ENCODE measurements at places on chromosomes 2 and 18.

DNA sequence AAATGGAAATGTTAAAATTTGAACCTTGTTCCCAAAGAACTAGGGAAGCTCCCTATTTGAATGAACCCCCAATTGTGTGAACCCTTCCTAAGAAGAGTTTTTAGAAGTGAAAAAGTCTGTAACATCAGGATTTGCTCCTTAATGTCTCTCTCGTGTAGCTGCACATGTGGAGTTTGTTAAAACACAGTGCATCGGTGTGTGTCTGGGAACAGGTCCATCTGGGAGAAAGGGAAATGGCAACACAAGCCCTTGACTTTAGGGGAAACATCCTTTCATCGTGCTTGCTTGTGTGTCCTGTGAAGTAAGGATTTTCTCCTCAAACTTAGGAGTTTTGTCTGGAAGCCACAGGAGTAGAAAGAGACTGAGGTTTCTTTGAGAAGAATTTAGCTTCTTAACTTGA is 203.9 kb downstream of the PRKCE start:
- DNase-seq = no peak

DNA sequence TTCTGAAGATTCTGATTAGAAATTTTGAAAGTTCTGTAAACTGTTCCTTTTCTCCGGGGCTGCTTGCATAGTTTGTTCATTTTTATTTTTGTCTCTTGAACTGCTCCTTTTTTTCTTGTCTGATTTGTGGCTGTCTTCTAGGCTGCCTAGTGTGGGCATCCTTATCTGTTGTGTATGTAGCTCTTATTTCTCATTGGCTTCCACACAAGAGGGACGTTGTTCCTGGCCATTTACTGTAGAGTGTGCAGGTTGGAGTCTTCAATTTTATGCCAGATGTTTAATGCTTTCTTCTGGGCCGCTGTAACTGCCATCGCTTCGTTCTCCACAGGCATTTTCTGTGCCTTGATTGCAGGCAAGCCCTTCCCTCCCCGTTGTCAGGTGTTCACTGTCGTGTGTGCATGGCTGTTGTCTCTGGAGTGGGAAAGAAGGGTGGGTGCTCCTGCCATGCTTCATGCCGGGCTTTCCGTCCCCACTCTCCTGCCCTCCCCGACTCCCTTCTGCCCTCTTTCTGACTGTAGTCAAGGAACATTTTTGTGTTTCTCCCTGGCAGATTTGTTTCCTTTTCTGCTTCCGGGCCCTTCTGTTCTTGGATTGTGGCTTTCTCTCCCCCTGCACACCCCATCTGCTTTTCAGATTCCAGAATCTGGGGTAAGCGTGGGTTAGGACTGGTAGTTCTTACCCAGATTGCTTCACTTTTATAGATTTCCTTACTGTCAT is 15.5 kb downstream of the CEP192 start:
- DNase-seq = no peak

DNA sequence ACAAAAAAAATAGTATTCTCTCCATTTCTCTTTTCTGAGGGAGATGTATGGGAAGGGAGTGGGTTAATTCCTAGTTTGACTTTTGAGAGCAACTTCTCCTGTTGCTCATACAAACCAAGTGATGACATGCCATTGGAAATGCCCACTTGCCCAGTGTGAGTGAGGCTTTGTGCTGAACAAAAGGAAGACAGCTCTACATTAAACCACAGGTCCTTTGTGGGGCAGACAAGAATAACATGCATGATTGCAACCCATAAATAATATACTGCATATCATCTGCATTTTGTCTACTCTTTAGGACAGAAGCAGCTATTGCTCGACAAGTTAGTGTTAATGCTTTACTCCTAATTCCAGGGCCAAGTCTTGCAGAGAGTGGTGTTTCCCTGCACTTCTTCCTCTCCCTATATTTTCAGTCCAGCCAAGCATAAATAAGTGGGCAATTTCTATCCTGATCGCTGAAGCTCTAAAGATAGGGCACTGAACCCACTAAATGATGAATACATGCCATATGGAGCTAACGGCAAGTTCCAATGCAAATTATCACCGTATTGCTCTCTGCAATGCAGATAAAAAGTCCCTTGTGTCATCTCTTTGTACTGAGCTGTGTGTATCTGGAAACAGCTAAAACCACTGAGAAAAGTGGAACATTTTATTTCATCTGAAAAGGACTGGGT is 19.4 kb upstream of the EHBP1 start:
- DNase-seq = no peak

GRCh38 chr2:101341901-101342624 is 33.6 kb upstream of the RNF149 start:
- peak; percentile 38 for DNase-seq

GRCh38 chr2:158726911-158727592 is 68.1 kb upstream of the DAPL1 start:
- DNase-seq = no peak

DNA sequence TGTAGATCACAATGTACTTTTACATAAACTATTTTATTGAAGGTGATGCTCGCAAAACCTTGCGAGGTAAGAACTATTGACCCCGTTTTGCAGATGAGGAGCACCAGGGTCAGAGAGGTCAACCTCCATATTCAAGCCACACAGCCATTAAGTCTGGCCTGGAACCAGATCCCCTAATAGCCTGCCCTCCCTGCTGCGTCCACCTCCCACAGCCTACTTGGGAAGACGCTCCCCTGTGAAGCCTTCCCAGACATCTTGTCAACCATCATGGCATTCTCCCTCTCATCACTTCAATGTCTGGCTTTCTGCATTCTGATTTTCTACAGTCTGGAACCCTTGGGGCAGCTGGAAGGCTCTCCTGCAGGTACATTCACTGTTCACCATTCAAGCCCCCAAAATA is 101.0 kb downstream of the TTC32 start:
- DNase-seq = no peak

- peak; percentile 24 for DNase-seq
Observed at GRCh38 chr2:88212251-88212790, 42.2 kb downstream of the THNSL2 start.
